ENCODE measurements at places on chromosomes 12 and 14. TPM values are rescaled to one million over a fixed set of nuclear protein-coding genes. Genes with fewer than 3 reads are reported as not detected.

- H3K27me3 ChIP-seq, result no peaks in the 10 kb centered on the region
- no peak overlapping the region for H3K27ac ChIP-seq
- no peaks in the 10 kb centered on the region for H3K36me3 ChIP-seq
Measured at GRCh38 chr12:121858318-121858661, 369 bp downstream of the HPD start.

GRCh38 chr12:57460841-57461275 is 1.3 kb downstream of the GLI1 start:
- no peak overlapping the region for H3K4me3 ChIP-seq
- no peak overlapping the region for H3K27ac ChIP-seq
- H3K27me3 ChIP-seq, result peaks cover 6% of the 10 kb centered on the region
- DNase-seq, result peak; percentile 31
- H3K4me1 ChIP-seq, result peaks cover 51% of the 10 kb centered on the region
- no peaks in the 10 kb centered on the region for H3K36me3 ChIP-seq

DNA sequence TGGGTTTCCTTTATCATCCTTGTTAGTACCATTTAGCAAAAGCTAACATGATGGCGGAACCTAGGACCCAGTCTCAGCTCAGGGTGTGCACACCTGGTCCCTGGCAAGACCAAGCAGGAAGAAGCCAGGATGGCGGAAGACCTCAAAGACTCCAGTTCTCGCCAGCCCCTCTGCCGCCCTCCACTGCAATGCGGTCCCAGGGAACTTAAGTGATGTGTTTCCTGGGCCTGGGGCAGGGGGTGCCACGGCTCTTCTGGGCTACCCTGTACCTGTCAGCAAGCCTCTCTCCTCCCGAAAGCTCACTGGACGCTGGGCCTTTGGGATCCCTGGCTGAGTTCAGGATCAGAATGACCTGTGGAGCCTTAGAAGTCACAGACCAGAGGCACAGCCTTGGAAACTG is 71.3 kb downstream of the FBXL14 start:
- H3K4me3 ChIP-seq, result no peak overlapping the region
- H3K36me3 ChIP-seq, result no peaks in the 10 kb centered on the region
- H3K27ac ChIP-seq, result no peak overlapping the region
- DNase-seq, result no peak
- H3K27me3 ChIP-seq, result peaks cover 25% of the 10 kb centered on the region

- no peaks in the 10 kb centered on the region for H3K27me3 ChIP-seq
- no peaks in the 10 kb centered on the region for H3K4me1 ChIP-seq
- no peak overlapping the region for H3K4me3 ChIP-seq
- no peak for DNase-seq
- H3K36me3 ChIP-seq, result no peaks in the 10 kb centered on the region
Measured at GRCh38 chr12:91094957-91095356, 16.3 kb downstream of the LUM start.

- no peaks in the 10 kb centered on the region for H3K27me3 ChIP-seq
- H3K27ac ChIP-seq, result no peak overlapping the region
- H3K36me3 ChIP-seq, result no peaks in the 10 kb centered on the region
Measured at GRCh38 chr12:88243982-88244381, 101.9 kb downstream of the TMTC3 start.

Gene SLC5A8
- total RNA-seq, result not detected

Gene KCNK10
- total RNA-seq, result not detected

Gene SLC25A21
- total RNA-seq, result not detected
